ENCODE measurements at places on chromosomes 7 and 10.
A peak's percentile ranks its signal among the peaks of the same experiment; 100 is the strongest.

DNA sequence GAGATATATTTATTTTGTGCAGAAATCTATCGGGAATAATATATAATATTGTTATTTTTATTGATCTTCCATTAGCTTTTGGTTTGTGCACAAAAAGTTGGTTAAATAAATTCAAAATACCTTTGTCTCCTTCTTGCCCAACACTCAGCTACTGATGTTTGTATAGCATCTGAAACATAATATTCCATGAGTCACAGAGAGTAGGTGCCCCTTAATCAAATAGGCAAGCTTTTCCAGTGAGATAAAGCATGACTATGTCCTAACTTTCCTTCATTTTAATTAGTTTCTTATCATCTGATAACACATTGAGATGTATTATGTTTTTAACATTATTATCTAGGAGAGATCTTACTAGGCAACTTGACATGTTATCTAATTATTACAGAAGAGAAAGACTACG is 432.2 kb downstream of the KIF20B start:
- DNase-seq, result no peak

GRCh38 chr7:15441915-15442314 is 119.9 kb downstream of the AGMO start:
- no peak for DNase-seq

DNA sequence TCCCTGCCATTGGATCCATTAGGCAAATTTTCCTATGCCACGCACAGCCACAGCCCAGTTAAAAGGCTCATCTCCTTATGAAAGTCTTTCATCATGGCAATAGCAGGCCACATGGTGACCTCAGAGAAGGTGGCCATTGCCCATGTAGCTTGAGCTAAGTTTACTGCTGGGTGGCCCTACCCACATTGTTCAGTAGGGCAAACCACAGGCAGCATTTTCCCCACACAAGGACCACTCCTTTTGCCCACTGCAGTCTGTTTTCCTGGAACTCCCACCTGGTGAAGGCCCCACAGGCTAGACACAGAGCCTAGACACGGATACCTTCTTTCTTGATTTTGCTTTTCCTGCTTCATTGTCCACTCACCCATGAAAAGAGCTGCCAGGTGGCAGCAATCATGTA is 101.5 kb upstream of the NPVF start:
- no peak for DNase-seq

GRCh38 chr10:80265740-80266512 is 23.5 kb downstream of the MAT1A start:
- DNase-seq, result no peak

DNA sequence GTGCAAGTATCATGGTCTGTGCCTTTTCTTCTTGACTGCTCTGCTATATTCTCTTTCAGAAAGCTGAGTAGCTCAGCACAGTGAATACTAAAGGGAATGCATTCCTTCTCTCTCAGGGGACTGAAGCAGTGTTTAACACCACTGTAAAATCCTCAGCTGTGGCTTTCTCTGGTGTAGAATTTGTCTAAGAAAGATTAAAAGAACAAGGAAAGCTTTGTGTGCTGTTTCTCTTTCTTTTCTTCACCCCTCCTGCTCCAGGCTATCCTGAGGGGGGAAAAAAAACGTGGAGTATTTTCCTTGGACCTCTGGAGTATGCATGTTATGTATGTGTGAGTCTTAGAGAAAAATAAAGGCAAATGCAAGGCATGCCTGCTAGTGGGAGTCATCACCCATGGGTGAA is 383.9 kb downstream of the AUTS2 start:
- no peak for DNase-seq

GRCh38 chr10:6101181-6101580 is 12.3 kb downstream of the RBM17 start:
- DNase-seq, result peak; percentile 29

DNA sequence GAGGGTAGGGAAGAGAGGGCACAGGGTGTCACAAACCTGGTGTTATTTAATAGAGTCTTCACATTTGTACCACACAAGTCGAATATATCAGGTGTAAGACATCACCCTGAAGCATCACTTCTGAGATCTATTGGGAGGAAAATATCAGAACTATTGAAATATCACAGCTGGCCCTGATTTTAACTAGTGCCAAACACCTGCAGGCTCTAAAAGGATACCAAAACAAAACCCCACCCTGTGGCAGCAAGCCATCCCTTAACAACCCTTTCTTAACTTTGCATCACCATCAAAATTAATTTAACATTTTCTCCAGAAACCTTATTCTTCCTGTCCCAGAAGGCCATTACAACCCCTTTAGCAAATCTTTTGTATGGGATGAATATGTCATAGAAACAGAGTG is 365.4 kb downstream of the SUGCT start:
- DNase-seq, result no peak

DNA sequence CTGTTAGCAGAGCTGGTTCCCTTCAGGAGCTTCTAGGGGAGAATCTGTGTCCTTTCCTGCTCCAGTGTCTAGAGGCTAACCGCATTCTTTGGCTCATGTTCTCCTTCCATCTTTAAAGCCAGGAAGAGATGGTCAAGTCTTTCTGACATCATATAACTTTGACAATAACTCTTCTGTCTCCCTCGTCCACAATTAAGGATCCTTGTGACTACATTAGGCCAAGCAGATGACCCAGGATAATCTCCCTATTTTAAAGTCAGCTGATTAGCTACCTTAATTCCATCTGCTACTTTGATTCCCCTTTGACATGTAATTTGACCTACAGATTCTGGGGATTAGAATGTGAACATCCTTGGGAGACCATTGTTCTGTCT is 28.1 kb upstream of the SLC26A4 start:
- DNase-seq, result no peak

DNA sequence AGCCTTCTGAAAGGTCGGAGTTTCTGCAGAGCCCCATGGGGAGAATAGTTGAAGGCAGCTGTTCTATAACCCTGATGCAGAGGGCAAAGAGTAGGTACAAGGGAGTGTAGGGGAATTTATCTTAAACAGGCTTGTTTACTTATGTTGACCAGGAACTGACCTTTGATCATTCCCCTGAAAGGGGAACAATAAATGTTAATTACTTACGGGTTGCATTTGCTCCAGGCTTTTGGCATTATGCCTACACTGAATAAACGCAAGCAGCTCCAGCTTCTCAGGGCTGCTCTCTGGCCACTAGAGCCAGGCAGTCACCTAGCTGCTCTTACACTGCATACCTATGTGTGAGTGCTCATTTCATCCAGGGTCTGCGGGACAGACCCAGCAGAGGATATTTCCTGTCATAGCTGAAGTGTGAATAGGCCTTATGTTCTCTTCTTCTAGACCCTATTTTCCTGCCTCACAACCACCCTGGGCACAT is 26.9 kb upstream of the ABCA13 start:
- DNase-seq, result no peak

DNA sequence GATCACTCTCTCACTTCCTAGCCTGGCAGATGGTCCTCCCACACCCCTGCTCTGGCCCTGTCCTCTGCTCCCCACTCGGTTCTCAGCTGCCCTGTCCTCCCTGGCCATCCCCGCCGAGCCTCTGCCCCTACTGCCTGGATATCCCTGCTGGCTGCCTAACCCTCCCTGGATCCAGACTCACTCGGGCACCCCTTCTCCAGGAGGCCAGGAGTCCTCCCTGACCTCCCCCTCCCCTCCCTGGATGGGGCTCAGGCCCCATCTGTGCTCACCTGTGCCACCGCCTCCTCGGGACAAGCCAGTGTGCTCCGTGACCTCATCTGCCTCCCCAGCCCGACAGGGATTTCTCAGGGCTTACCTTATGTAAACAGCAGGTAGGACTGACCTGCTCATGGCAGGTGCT is 406.1 kb downstream of the TCERG1L start:
- no peak for DNase-seq

DNA sequence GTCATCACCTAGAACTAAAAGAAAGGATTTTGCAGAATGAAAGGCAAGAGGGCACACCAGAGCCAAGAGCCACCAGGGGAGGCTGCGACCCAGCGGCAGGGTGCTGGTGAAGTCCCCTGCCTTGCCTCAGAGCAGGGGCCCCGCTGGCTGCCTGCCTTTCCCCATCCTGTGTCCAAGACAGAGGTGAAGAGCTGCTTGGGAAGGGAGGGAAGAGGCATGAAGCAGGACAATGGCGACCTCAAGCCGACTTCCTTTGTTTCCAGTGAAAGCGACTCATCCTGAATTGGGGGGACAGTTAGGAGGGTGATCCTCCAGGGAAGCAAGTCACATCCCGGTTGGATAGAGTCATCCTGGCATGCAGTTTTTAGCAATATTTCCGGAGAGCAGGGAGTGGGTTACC is 255.5 kb upstream of the YAE1 start:
- no peak for DNase-seq

DNA sequence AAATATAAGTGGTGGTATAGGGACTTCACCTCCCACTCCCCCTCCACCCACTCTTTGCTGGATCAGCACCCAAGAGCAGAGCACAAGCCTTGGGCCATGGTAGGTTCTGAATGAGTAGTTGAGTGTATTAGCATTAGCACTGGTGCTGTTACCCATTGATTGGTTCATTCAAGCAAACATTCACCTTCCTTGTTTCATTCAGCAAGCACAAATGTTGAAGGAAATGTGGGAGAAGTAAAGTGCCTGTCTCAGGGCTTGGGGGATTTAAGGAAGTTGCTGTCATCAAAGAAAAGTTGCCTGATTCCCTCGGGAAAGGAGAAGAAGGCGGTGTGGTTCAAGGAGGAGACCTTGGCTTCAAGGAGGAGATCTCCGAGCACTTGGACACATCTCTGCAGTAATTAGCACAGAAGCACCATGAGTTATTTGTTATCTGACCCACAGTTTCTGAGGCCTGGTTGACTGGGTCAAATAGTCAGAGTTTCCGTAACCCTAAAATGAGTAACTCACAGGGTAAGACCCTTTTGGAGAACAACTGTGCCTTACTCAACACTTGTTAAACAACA is 17.3 kb downstream of the IL2RA start:
- no peak for DNase-seq

DNA sequence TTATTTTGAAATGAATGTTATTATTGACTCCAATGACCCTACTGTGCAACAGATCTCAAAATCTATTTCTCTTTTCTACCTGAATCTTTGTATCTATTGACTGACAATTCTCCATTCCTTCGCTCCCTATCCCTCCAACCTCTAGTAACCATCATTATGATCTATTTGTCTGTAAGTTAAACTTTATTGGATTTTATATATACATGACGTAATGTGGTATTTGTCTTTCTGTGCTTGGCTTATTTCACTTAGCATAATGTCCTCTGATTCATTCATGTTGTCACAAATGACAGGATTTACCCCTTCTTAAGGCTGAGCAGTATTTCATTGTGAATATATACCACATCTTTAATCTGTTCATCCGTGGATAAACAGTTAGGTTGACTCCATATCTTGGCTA is 200.4 kb upstream of the SORCS1 start:
- no peak for DNase-seq

GRCh38 chr7:6614953-6615722 is at the start of gene ZNF853:
TSS of gene ZNF853 (plus strand) at chr7:6615610. CDS start at chr7:6616175, 565 bp downstream.
- DNase-seq, result peak; percentile 49

DNA sequence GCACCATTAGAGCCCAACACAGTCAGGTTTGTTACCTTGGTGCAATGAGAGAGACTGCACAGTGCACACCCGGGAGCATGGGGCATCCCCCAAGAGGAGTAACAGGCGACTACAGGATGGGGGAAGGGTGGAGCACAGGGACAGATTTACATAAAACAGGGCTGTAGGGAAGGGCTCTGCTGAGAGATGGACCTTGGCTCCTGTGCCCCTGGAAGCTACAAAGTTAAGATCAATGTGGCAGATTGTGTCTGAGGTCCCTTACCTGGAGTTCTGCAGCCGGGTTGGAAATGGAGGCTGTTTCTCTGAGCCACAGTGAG is 13.7 kb upstream of the SLC18A3 start:
- DNase-seq, result no peak

GRCh38 chr10:117360994-117361667 is 14.1 kb downstream of the PDZD8 start:
- DNase-seq, result no peak

- DNase-seq, result no peak
These were observed 871 bp downstream of the ST7 start for GRCh38 chr7:116953906-116954838.

DNA sequence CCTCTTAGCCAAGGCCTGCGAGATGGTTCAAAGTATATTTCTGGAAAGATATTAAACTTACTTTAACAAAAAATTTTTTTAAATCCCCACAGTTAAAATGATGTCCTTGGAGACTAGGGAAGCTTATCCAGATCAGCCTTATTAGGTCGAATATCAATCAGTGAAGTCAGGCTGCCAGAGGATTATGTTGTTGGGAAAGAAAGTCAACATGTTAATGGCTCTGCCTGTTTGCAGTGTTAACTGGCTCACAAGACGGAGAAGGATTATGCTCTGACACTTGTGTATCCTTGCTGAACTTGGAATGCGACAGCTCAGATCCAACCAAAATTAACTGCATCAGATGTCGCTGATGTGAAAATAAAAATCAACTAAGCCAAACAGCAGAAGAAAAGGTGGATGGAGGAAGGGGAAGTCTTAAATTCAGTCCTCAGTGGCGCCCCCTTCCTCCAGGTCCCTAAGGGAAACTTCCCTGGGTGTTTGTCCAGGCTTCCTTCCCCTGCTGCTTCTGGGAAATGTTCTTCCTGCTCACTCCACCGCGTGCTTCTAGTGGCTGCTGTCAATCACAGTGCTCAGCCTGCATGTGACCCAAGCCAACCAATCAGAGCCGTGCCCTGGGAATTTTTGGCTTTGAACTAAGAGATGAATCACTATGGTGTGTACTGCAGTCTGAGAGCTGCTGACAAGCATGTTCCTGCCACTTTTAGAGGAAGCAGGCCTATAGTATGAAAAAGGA is 690.4 kb upstream of the NRP1 start:
- DNase-seq, result no peak

- DNase-seq, result no peak
These were observed 36.0 kb upstream of the NRP1 start for GRCh38 chr10:33370434-33370930.

DNA sequence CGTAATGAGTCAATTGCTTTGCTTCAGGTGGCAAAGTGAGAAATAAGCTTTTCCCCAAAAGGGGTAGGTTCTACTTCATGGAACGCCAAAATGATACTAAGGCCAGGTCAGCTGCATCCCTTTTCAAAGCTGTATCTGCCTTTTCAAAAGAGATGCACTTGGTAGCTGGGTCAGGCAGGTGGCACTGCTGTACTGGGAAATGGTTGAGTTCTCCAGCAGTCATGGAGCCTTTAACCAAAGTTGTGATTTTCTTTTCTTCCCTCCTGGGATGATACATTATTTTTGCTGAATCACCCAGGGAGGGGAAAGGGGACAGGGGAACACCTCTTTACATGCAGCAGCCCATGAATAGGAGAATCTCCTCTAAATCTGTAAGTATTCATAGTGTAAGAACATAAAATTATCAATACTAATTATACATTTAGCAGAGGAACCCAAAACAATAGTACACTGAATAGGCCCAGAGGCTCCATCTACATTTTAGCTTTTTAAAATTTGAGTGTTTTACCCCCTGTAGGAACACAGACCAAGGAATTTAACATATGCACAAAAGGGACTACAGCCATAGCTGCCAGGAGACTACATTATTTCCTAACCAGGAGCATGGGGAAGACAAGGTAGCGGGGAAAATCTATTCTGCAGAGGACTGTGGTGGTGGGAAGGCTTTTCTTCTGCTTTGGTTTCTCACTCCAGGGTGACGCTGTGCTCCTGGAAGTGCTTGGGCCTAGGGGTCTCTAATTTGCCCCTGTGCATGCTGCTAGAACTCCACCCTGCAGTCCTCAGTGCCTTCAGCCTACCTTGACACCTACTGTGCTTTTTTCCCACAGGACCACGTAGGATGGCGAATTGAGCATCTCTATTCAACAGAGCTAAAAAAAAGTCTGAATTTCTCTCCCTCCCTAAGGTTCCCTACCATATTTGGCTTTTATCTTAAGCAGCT is 6.4 kb upstream of the GPR22 start:
- DNase-seq, result peak; percentile 67

- no peak for DNase-seq
These were observed 60.0 kb upstream of the ORC5 start for GRCh38 chr7:104267701-104268368.
